ENCODE measurements at places on chromosomes 1 and 21.
A peak's percentile ranks its signal among the peaks of the same experiment; 100 is the strongest.

DNA sequence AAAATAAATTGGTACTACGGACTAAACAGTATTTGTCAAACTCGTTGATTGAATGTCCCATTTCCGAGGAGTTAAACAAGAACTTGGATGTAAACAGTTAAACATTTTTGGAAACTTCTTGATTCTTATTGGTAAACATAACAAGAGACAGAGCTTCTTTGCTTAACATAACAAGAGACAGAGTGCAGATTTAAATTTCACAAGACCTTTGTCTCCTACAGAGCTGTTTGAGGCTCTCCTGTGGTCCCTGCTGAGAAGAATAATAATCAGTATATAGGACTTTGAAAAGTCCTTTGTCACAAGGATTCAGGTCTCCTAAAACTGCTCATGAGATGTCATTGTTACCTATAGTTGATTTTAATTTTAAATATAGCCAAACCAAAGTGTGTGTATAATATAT is 170.6 kb upstream of the C21orf91 start:
- no peak for DNase-seq

- DNase-seq: no peak
Measured at GRCh38 chr1:119626011-119626545, 22.0 kb downstream of the ZNF697 start.

GRCh38 chr1:99472893-99473292 is 173.0 kb upstream of the PALMD start:
- no peak for DNase-seq

DNA sequence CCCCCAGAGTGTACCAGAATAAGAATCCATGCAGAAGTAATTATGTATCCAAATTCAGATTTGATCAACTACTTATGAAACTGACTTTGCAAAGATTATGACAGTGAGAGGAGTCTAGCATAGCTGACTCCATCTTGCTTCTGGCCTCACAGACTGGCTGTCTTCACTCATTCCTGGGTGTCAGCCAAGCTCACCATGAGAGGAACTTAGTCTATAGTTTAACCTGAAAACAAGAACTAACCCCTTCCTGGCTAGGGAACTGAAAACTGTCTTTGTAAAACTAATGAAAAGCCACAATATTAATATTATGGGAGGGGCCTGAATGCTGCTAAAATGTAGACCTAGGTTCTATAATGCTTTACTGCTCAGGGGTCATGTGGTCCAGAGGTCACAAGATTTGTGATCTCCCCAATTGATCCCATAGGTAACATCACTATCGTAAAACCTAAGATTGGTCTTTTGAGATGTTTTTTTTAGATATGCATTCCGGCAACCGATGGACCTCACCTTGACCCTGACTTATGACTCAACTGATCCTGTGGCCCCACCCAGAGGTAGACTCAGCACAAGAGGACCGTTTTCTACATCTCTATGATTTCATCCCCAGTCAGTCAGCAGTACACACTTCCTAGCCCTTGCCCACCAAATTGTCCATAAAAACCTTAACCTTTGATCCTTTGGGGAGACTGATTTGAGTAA is 55.2 kb downstream of the ATP1B1 start:
- no peak for DNase-seq

GRCh38 chr1:81407000-81407821 is 393.5 kb upstream of the ADGRL2 start:
- peak; percentile 13 for DNase-seq

GRCh38 chr1:27568300-27569087 is 35.5 kb downstream of the AHDC1 start:
- DNase-seq: peak; percentile 90

DNA sequence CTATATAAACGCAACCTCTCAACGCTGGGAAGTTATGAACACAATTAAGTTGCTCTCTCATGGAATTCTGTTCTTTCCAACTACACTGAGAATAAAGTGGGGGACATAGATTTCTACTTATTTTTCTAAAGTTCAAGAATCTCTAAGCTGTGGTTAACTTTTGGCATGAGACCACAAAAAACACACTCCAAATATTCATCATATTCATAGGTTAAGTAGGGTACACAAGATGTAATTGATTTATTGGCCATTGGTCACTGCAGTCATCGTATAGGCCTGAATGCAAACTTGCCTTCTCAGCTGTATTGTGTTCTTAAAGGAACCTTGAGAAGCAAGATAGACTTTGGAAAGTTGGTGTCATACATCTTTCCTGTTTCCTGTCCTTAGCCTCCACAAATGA is 40.3 kb downstream of the PRRX1 start:
- no peak for DNase-seq

DNA sequence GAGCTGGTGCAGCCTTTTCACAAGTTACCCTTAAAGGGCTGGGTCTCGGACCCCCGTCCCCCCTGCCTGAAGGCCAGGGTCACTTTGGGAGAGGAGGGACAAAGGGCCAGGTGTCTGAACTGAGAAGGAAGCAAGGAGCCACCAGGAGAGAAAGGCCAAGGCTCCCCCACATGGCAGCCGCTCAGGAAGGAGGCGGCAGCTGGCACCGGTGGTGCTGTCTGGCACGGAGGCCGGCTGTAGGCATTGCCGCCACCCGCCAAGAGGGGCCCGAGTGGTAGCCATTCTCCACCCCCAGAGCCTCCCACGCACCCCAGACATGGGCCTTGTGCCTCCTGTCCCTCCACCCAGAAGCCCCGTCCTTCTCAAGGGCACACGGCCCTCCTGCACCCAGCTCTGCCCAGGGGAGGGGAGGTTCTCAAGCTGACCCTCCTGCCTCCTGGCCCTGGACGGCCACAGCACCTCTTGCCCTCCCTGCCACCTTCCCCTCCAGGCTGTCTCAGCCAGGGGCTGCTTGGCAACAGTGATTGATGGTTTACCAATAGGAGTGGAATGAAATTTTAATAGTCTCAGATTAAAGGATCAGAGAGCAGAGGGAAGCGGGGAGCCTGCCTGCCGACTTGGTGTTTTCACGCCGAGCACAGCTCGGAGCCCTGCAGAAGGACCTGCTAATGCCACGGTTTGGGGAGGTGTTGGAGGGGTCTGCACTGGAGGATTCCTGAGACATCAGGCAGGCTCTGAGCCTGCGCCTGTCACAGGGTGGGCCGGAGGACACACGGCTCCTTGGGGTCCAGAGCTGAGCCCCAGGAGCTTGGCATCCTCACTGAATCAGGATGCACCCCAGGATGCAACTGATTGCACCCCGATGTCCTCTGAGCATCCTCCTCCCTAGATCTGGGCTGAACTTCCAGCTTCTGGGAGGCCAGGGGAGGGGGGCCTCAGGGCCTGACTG is 211.9 kb upstream of the VAMP3 start:
- DNase-seq: no peak

- peak; percentile 44 for DNase-seq
Measured at GRCh38 chr1:220873868-220874655, 5.2 kb upstream of the HLX start.

DNA sequence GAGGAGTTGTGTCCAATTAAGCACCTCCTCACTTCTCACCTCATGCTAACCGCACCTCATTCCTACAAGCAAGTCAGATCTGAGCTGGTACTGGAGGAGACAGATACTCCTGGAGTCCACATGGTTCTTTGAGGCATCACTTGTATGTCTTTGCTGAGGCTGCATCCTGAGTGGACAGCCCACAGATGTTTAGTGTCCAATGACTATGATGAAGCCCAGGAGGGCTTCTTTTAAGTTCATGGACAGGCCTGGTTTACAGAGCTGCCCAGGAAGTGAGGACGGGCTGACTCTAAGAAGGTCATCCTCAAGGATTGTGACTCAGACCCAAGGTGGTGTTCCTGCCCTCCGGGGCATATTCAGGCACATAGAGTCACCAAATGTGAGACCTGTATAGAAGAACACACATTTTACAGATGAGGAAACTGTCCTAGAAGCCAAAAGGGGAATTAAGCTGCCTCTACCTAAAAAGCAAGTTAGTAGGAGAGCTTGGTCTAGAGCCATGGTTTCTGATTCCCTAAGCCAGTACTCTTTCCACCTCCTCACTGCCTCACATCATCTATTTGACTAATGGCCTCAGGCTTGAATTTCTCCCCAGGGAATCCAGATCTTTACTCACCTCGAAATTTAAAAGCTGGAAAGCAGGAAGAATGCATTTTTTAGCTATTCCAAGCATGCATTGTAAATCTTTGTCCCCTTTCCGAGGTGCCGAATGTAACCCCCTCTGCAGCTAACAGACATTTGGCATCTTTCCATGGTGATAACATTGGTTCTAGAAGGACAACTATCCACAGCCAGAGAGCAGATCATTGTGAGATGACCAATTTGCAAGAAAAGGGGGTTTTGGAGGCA is 228.1 kb downstream of the OMA1 start:
- DNase-seq: no peak

- DNase-seq: no peak
Measured at GRCh38 chr1:179318491-179318890, 24.9 kb downstream of the SOAT1 start.

- no peak for DNase-seq
Measured at GRCh38 chr1:20114021-20114648, 5.2 kb downstream of the PLA2G2D start.

DNA sequence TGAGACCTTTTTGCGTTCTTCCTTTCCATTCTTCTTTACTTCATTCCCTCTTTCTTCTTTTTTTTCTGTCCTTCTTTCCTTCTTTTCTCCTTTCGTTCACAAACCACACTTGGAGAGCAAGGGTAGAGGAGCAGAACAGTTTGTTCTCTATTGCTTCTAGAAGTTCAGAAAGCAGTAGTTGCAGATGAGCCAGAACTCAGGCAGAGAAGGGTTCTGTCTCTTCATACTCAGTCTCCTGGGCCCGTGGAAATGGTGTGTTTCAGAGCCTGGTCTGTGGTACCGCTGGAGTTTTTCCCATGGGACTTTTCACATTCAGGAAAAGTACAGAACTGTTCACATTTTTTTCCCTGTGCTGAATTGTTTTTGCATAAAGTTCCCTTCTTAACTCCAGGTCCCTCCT is 87.0 kb downstream of the ATP5PO start:
- no peak for DNase-seq

DNA sequence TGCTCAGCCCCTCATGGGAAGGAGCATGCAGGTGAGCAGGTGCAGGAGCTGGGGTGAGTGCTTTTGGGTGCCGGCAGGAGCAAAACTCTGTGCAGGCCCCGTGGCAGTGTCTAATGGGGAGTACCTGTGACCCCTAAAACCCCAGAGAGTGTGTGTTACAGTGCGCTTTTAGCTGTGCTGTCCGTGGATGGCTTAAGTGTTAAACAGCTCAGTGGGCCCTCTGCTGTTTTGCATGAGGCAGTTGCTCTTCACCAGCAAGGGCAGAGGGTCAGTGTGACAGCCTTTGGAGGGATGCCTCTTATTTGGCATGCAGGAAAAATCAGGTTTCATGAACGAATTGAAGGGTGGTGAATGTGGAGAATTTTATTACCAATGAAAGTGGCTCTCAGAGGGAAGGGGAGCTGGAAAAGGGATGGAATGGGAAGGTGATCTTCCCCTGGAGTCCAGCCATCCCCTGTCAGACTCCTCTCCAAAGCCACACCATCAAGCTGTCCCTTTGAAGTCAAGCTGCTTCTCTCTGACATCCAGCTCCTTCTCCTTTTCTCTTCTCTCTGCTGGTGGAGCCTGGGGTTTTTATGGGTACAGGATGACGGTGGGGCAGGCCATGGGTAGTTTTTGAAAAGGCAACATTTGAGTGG is 17.0 kb upstream of the ALG14 start:
- DNase-seq: no peak

DNA sequence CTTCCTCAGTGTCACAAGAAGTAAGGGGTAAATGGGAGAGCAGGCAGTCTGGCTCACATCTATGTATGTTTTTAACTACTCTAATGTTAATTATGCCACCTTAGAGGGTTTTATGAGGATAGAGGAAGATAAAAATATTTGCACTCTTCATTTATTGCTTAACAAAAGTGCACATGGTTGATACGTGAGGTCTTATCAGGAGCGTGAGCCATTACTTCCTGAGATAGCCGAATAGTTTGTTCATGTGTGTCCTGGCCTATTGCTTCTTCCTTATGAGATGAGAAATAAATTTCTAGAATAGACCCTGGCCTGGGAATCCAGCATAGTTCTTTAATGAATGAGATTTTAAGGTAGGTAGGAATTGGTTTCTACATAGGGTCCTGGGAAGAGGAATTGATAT is 471.1 kb upstream of the B3GALT2 start:
- no peak for DNase-seq

DNA sequence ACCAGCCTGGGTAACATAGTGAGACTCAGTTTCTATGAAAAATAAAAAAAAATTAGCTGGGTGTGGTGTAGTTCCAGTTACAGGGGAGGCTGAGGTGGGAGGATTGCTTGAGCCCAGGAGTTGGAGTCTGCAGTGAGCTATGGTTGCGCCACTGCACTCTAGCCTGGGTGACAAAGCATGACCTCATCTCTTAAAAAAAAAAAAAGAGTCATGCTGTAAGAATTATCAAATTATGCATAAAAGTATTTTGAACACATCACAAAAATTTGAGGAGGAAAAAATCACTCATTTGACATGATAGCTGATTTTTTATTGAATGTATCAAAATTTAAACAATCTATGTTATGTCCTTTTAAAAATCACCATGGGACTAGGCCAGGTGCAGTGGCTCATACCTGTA is 17.8 kb downstream of the CCDC30 start:
- DNase-seq: no peak

DNA sequence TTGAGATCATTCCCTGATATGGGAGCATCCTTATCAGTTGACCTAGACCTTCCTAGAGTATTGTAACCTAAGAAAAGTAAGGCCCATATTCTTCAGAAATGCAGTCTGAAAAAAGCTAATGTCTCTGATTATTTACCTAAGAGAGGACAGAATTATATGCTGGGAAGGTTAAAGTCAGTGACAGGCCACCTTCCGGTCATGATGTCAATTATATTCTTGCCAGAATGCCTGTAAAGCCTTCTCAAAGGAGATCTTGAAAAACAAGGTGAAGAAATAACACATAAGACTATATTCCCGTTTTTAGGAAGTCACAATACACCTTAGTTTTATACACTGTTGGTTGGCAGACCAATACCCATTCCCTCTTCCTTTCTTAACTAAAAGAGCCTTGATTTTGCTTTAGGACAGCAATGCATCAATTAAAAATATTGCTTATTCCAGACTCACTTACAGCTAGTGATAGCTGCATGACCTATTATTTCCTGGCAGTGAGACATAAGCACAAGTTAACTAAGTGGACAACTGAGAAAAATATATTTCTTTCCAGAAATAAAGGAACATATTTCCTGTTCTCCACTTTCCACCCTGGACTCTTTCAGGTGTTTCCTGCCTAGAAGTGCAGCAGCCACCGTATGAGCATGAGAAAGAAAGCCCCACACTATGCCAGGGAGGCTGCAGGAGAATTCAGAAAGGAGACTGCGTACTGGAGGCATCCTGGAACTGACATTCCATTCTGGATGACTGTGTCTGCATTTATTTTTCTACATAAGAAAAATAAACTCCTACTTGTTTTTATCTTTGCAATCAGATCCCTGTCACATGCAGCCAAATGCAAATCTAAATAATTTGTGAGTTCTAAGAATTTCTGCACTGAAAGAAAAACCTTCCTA is 332.9 kb upstream of the PTBP2 start:
- no peak for DNase-seq
